ENCODE measurements at places on chromosomes 11 and 22.
A peak's percentile ranks its signal among the peaks of the same experiment; 100 is the strongest.

DNA sequence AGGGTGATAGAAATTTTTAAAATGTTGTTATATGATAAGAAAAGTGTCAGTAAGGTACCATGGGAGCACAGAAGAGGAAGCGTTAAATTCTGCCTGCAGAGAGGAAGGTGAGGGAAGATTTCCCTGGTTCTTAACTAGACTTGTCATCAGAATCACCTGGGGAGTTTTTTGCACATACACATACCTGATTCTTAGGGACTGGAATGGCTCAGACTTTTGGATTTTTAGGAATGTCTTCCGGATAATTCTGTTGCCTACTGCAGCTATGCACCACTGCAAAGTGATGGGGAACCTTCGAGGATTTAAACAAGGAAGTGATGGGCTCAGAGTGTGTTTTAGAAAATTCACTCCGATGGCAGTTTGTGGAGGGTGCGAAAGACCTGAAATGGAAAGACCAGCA lies 21.9 kb downstream of the STX3 start:
- DNase-seq, result no peak

DNA sequence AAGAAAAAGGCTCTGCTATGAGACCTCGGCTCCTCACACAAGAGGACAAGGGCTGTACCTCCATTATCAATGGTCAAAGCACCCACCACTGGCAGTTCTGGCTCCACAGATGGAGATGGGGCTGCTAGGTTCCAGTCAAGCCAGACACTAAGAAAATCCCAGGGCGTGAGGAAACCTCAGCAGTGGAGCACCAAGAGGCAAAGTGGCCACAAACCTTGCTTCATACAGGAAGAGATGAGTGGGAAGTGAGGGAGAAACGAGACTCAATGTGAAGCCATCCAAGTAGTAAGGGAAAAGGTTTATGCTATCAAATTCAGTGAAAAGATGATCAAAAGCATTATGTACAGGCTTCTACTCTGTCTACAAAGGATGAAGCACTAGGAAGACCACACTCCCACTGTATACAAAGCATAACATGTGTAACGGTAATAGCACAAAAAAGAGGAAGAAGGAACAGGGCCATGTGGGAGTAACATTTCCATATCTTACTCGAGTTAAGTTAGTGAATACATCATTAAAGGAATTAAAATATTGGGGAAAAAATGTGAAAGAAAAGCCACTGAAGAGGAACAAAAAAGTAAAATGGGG lies 27.0 kb downstream of the POLDIP3 start:
- DNase-seq, result no peak

DNA sequence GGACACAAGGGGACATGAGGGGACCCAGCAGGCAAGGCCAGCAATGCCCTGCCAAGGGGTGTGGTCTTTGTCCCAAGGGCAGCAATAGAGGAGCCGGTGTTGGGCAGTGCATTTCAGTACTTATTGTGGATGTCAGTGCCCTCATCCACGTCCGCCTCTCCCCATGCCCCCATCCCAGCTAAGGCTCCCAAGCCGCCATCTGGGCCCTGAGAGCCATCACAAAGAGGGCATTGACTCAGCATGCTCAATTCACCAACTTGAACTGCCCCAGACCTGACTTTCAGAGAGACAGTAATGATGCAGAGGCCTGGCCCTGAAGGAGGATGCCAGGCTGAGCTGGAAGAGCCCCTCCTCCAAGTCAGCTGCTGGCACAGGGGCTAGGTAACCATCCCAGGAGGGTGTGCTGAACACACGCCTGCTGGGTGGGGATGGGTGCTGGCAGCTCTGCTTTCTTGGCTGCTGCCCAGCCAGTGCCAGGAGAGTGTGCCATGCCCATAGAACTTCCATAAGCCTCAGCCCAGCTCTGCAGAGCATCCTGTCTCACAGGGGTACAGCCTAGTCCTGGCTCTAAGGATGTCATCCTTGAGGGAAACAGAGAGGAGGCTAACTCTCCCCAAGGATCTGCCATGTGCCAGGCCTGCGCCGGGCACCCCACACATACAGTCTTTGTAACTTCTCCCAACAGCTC lies 46.5 kb downstream of the PDE2A start:
- DNase-seq, result no peak

GRCh38 chr22:38353701-38354100 lies 36.5 kb upstream of the CSNK1E start:
- DNase-seq, result no peak

GRCh38 chr11:130846606-130847005 lies 69.7 kb downstream of the SNX19 start:
- DNase-seq, result no peak

DNA sequence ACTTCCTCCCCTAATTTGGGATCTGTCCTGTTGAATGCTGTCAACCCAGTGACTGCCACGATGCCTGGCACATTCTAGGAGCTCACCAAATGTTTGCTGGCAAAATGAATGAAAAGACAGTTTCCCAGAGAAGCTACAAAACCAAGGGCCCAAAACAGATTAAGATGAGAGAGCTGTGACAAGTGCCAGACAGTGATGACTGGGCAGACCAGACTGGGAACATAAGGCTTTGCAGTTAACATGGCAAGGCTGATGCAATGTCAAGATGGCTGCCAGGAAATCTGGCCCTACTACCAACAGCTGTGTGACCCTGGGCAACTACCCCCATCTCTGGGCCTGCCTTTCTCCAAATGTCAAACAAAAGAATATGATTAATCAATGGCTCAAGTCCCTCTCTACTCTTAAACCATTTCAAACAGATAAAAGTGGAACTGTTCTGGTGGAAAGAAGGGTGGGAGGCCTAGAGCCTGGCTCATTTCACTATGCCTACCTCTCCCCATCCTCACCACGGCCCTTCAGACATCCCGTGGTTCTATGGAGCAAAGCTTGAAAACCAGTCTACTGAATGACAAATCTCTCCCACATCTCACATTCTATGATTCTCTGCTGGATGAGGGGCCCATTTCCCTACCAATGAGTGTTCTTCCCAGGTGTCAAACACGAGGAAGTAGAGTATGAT lies 12.8 kb downstream of the AP1B1 start:
- peak; percentile 14 for DNase-seq

GRCh38 chr11:68040957-68041591 lies 2.2 kb downstream of the TCIRG1 start:
- no peak for DNase-seq

- no peak for DNase-seq
These were observed 197.0 kb downstream of the PGR start for GRCh38 chr11:100932474-100933100.

- DNase-seq, result no peak
These were observed 36.3 kb downstream of the KCNQ1OT1 start for GRCh38 chr11:2663506-2663905.

- DNase-seq, result no peak
These were observed 390.1 kb downstream of the CTTN start for GRCh38 chr11:70788248-70789022.

GRCh38 chr11:78688460-78688859 lies 113.8 kb upstream of the NARS2 start:
- DNase-seq, result no peak

GRCh38 chr11:17934194-17934593 lies 78.7 kb downstream of the SERGEF start:
- no peak for DNase-seq

GRCh38 chr11:110098645-110099044 lies 5.5 kb downstream of the ZC3H12C start:
- DNase-seq, result peak; percentile 19

DNA sequence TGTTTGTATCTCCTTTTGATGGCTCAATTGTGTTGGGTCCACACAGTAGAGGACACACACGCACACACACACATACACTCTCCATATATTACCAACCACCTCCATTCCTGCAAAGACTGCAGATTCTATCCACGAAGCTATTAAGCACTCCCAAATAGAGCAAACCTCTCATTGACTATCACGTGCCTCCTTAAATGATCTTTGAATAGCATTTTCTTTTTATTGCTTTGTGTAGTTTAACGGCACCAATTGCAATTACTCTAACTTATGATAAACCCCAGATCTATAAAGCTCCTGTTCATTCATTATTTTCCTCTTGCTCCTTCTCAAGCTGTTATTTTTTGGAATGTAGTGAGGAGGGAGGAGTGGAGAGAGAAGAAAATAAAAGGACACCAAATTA lies 204.7 kb downstream of the ST3GAL4 start:
- no peak for DNase-seq

GRCh38 chr11:36394056-36394455 lies 98.0 kb downstream of the PRR5L start:
- peak; percentile 49 for DNase-seq

- DNase-seq, result no peak
These were observed 8.3 kb downstream of the ST3GAL4 start for GRCh38 chr11:126363706-126364248.

DNA sequence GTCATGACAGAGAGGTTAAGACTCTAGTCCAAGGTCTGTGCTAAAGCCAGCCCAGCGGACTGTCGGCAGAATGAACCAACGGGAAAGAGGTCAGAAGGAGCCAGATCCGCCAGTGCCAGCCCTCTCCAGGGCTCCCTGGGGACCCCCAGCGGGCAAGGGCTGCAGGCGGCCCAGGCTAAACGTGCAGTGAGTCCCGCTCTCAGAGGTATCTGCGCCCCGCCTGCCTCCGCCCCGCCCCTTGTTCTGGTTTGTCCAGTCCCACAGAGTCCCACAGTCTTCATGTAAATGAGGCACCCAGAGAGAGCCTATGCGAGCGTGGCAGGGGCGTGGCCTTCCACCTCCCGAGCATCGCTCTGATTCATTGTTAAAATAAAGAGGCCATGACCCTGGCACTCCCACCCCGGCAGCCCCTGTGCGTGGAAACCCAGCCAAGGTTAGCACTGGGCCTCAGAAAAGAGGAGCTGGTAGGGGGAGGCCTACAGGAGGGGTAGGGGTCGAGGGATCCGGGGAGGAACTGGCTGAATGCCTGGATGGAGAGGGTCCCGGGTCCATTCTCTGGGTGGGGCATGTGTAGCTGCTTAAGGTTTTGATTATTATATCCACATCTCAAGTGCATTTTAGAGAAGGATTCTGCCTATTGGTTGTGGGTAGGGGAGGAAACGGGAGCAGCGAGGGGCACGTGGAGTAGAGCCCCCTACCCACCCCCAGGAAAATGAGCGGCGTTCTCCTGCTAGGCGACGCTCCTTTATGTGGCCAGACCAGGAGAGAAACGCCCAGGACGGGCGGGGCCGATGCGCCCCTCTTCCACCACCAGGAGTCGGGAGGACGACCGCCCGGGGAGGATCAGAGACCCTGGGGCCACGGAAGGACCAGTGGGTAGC lies at the start of gene TRIOBP:
TRIOBP (plus strand) TSS at position 392 of the 881 bp plus-strand sequence. CDS start 4,318 bp downstream, outside the sequence.
- peak; percentile 90 for DNase-seq

- no peak for DNase-seq
These were observed 108.0 kb downstream of the LRRC32 start for GRCh38 chr11:76562541-76562940.

GRCh38 chr22:26648011-26648497 lies 9.3 kb upstream of the MIAT start:
- peak; percentile 65 for DNase-seq

- peak; percentile 12 for DNase-seq
These were observed 147.5 kb downstream of the LDLRAD3 start for GRCh38 chr11:36091256-36091811.

- no peak for DNase-seq
These were observed 62.9 kb upstream of the UBASH3B start for GRCh38 chr11:122592641-122593040.

GRCh38 chr11:74695705-74696280 lies 35.4 kb downstream of the CHRDL2 start:
- no peak for DNase-seq

- no peak for DNase-seq
These were observed 5.2 kb downstream of the CAPN5 start for GRCh38 chr11:77071671-77072605.

Measured in activated CD4-positive, alpha-beta T cell treated with anti-CD3 and anti-CD28 coated beads, Interleukin-2, Interleukin-6, amounts not matched to agents 100 ng/mL and 50 ng/mL, durations not matched to agents 16 hours and 8 hours (primary cell).